Mucosa of gallbladder (tissue), 1 donor: ENCODE measurements at places on chromosomes 7 and 10. TPM values are rescaled to one million over a fixed set of nuclear protein-coding genes. Genes with fewer than 3 reads are reported as not detected.

DNA sequence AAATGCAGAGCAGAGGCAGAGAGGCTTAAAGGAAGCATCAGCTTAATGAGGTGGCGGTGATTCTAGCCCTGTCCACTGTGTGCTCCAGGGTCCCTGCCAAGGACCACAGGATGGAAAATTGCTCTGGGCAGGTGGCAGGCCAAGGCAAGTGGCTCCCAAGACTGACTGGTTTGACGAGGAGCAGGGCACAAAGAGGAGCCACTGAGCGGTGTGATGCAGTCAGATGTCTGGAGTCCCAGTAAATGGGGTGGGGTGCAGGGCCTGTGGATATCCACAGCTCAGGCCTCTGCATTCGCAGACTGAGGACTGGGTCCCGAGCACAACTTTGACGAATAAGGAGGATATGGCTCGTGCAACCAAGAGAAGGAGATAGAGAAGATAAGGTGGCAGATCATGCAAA lies 385.6 kb downstream of the PLXNA4 start:
- no peak for DNase-seq

DNA sequence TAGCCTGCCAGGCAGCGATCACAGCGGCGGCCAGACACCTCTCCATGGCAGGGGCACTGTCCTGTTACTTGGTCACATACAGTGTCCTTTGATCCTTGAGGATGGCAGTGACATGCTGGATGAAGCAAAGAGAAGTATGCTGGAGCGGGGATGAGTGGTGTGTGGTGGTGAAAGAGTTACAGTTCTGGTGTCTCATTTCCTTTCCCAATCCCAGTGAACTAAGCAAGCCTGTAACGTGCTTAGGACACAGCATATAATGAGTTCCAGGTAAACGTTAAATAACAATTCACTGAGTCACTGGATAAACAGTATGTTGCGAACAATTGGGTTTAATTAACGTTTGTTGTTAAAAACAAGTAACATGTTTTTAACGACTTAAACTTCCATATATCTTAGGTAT lies 63.5 kb upstream of the LAMB1 start:
- no peak for DNase-seq

- DNase-seq, result no peak
Measured at GRCh38 chr10:131431978-131432690, 120.6 kb upstream of the TCERG1L start.

- no peak for DNase-seq
Measured at GRCh38 chr7:110205899-110206298, 885.0 kb upstream of the LRRN3 start.

- DNase-seq, result no peak
Measured at GRCh38 chr7:47255441-47255840, 326.5 kb downstream of the TNS3 start.

DNA sequence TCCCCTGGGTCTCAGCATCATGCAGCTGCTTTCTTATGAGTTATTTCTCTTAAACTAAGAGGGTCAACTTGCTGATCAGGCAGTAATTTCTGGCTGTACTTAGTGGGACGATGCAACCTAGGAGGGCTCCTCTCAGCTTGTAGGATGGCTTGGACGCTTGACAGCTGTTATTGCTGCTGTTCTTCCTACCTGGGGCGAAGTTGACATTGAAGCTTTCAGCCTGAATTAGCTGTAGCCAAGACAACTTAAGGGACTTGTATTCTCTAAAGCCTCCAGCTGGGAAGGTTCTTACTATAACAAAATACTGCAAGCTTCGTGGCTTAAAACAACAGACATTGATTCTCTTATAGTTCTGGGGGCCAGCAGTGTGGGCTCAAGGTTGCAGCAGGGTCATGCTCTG lies 224.9 kb downstream of the ACTR3B start:
- DNase-seq, result no peak

DNA sequence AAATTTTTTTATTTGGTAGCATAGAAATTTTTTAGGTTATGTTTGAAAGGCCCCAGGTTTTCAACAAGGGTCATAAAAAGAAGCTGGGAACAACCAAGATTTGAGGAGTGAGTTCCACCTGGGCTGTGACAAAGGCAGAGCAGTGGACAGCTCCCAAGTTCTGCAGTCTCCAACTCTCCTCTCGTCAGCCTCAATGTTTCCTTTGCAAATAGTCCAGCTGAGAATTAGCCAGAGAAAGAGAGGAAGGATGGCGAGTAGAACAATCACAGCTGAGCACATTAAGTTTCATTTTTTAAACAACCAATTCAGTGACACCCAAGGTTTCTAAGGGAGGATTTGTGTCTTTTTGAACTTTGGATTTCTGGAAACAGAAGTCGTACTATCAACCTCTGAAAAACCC lies 143.2 kb downstream of the NRCAM start:
- DNase-seq, result no peak

DNA sequence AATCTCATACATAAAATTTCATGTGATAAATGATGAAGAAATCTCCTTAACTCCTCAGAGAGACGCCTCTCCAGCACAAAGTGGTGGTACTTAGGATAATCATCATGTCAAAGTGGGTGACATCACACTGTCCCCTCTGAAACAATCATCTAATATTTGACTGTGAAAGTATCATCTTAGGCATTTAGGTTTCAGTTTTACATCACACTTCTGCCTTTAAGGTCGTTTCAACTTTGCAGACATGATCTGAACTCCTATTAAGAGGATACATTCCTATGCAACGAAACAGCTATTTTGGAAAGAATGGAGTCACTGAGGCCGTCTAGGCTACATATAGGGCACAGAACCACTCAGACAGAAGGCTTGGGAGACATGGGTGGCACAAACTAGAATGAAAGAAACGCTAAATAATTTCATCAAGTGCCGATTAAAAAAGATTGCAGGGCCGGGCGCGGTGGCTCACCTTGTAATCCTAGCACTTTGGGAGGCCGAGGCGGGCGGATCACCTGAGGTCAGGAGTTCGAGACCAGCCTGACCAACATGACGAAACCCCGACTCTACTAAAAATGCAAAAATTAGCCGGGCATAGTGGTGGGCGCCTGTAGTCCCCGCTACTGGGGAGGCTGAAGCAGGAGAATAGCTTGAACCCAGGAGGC lies 2.0 kb downstream of the VOPP1 start:
- no peak for DNase-seq

- no peak for DNase-seq
Measured at GRCh38 chr10:74837743-74838142, 11.3 kb downstream of the KAT6B start.

DNA sequence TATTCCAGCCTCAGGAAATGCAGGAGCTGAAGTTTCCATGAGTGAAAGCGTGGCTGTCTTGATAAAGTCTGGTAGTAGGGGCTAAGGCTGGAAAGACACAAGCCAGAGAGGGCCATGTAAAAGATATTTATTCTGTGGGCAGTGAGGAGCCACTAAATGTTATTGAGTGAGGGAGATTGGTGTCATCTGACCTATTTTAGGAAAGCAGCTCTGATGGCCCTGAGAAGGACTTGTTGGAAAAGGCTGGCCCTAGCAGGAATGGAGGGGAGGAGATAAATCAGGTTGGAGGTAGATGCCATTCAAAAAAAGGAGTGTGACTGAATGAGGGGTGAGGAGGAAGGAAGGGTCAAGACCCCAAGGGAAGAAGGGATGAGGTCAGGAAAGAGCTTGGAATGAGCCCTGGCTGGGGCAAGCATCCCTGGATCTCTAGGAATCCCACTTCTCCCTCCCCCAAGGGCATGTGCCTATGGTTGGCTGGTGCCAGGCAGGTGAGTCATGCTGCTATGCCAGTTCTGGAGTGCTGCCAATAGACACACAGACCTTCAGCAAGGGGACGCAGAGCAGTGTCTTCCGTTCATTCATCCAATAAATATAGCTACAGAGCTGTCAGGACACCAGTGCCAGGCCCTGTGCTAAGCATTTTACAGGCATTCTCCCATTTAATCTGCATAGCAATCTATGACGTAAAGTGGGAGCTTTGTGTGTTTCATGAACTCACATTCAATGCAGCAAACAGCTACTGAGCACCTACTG lies 2.0 kb downstream of the ANKRD2 start:
- peak; percentile 91 for DNase-seq

DNA sequence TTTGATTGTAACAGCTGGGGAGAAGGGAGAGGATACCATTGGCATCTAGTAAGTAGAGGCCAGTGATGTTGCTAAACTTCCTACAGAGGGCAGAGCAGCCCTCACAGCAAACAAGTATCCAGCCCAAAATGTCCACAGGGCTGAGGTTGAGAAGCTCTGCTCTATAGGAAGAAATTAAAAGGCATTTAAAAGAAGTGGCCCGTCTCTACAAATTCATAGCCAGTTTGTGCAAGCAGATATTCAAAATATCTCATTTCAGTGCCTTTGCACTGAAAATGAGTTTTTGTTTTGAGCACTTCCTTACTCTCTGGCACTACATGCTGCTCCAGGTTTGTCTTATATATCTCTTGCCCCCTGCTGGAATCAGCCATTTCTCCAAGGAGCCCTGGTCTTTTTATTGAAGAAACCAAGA lies 330.0 kb downstream of the BBS9 start:
- DNase-seq, result no peak

DNA sequence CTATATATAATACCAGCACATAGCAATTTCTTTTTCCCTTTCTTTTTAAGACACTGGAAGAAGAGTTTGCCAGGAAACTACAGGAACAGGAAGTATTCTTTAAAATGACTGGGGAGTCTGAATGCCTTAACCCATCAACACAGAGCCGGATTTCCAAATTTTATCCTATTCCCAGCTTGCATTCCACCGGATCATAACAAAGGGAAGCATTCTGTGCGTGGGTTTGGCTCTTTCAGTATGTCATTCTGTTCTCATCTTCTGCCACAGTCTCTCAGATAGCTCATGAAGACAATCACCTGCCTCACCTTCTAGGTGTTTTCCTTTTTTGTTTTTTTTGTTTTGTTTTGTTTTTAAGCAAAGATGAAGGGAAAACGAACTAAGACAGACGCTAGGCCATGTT lies 58.6 kb downstream of the SLK start:
- no peak for DNase-seq

GRCh38 chr10:91587710-91588638 lies 44.9 kb downstream of the PPP1R3C start:
- no peak for DNase-seq

DNA sequence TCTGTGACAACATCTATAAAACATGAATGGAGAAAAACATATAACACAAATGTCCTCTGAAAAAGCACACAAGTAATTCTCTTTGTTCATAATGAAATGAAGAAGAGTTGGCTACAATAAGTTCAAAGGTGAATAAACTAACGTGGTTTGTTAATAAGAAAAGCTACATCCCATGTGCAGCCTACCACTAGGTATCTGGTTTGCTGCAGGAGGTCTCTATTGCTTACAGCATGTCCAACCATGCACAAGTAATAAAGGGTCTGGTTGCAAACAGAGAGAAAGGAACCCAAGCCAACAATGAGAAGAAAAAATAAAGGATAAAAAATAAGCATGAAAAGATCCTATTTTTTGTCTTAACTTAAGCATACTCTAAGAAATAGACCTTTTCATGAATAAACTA lies 139.2 kb downstream of the CHCHD3 start:
- DNase-seq, result no peak

DNA sequence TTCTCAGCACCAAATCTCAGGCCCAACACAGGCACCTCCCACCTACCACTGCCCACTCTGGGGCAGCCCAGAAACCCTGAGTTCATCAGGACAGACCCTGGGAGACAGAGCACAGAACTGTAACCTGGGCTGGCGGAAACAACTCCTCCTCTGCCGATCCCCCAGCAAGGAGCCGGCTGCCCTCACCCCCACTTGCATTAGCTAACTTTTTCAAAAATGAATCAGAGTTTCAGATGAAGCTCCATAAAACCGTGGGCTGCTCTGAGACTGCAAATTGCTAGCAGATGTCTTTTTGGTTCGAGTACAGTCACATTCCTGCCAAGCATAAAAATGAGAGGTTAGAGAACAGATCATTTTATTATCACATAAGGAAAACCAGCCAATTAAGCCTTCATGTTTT lies 93.4 kb upstream of the PARD3 start:
- DNase-seq, result no peak

- no peak for DNase-seq
Measured at GRCh38 chr10:64753516-64753915, 1232.3 kb downstream of the REEP3 start.

DNA sequence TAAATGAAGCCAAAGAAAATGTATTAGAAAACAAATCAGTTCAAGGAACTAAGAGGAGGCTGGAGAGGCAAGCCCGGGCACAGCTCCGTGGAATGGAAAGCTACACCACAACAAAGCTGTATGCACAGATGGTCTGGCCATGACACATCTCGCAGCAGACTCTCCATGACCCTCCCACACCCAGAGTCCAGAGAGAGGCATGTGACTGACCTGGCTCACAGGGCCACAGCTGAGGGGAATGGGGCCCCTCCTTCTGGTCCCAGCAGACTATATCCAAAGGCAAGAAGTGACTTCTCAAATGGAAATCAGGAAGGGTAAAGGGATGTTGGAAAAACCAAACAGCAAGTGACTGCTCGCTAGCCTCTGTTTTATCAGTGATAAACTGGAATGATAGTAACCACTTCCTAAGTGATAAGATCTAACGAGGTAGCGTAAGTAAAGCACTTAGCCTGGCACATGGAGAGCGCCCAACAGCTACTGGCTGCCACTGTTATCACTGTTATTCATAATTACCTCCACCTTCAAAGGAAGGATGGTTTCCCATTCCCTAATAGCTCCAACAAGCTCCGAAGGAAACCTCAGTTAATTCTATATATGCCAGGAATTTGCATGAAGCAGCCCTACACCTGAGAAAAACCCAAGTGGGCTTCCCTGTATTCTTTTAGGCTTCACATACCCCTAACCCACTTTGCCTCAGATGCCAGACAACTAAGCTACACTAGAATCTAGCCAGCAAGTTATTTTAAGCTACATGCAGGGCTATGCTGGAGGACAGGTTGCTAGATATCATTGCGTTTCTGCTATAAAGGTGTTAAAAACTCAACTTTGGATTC lies 8.4 kb downstream of the OSBPL3 start:
- no peak for DNase-seq

DNA sequence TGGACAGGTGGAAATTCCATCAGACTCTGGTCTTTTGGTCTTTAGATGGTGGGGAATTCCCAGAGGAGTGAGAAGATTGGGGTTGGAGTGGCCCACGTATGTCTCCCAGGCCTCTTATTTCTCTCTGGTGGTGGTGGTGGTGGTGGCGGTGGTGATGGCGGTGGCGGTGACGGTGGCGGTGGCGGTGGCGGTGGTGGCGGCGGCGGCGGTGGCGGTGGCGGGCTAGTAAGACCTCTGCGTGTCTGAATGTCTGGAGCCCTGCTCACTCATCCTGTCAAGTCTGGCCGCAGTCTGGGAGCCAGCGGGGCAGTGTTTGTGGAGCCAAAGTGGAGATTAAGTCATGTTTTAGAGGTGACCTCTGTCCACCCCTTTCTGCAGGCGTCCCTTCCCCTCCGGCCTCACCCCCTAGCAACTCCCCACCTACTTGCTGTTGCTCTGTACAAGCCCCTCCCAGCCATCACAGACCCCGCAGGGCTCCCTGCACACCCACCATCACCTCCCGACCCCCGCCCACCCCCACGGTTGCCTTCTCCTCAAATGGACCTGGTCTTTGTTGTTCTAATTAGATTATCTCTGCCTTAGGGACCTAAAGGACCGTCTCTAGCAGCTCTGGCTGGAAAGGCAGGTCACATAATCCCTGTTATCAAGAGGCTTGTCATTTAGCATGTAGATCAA lies 165.0 kb upstream of the TBX20 start:
- DNase-seq, result no peak

The GJD4 gene
- total RNA-seq, result not detected

The MYL10 gene
- total RNA-seq, result not detected

The PRPF18 gene
- total RNA-seq, result 18.6 TPM

The CALHM1 gene
- not detected for total RNA-seq

The WEE2 gene
- not detected for total RNA-seq
